SK-N-DZ (cell line): ENCODE measurements at places on chromosomes 7 and 10.

DNA sequence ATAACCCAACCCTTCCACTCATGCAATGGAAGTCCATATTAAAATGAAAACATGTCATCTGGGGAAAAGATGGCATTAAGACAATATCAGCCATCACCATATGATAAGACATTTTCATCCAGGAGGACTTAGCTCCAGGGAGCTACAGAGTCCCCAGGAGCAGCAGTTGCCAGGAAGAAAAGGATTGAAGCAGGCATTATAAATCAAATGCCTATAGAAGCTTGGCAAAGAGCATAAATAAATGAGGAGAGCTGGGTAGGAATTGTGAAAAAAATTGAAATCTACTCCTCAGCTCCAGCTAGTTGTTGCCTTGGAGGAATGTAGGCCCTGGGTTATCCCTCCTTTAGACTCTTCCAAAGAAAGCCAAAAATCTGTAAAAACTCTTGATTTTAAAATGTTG, 42.5 kb downstream of the FAM13C start:
- no peak for DNase-seq

DNA sequence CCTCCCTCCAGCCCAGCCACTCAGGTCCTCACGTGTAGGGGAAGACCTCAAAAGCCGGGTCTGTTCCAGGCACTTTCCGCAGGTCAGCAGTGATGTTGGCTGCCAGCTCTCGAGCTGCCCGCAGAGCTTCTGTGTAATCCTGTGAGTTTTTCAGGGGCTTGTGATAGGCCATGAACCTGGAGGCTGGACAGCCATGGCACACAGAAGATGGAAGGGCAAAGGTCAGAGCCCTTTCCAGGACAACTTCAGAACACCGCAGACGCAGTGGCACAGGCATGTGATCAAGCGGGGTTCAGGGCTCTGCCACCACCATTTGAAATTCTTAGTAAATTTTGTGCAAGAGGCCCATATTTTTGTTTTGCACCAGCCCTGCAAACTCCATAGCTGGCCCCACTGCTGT, 24.0 kb downstream of the NPC1L1 start:
- DNase-seq = no peak

- no peak for DNase-seq
Observed at GRCh38 chr7:141444961-141445360, 106.2 kb upstream of the AGK start.

- DNase-seq = no peak
Observed at GRCh38 chr10:129308953-129309564, 158.0 kb upstream of the MGMT start.
